ENCODE measurements at places on chromosomes 6 and 20.

DNA sequence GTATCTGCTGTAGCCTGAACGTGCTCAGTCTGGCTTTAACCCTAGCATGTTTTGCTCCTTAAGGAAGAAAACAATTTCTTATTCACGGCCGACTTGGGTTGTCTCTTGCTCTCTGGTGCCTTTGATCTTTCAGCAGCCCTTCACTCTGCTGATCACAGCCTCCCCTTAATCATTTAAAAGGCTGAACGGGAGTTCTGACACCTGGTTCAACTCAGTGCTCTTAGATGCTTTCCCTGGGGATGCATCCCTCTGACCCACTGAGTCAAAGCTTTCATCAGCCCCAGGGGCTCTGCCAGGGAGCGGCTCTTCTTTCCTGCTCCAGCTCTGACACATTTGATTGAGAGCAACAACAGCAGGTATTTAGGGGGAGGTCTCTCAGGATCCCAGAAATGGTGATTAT, 79.0 kb upstream of the FYN start:
- no peak for DNase-seq

GRCh38 chr6:26223228-26223627, 136.0 kb downstream of the HFE start:
- DNase-seq = no peak

DNA sequence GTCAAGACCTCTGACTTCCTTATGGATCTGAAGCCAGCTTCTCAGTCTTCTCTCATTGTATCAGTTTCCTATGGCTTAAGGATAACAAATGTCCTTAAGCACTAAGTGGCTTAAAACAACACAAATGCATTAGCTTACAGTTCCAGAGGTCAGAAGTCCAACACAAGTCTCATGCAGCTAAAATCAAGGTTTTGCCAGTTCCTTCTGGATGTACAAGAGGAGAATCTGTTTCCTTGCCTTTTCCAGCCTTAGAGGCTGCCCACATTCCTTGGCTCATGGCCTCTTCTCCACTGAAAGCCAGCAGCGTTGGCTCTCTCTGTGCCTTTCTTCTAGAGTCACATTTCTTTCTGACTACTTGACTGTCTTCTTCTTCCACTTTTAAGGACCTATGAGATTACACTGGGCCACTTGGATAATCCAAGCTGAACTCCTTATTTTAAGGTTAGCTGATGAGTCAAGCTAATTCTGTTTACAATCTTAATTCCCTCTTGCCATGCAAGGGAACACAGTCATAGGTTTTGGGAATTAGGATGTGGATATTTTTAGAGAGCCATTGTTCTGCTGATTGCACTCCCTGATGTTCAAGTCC, 179.0 kb downstream of the BCAS1 start:
- DNase-seq = no peak

DNA sequence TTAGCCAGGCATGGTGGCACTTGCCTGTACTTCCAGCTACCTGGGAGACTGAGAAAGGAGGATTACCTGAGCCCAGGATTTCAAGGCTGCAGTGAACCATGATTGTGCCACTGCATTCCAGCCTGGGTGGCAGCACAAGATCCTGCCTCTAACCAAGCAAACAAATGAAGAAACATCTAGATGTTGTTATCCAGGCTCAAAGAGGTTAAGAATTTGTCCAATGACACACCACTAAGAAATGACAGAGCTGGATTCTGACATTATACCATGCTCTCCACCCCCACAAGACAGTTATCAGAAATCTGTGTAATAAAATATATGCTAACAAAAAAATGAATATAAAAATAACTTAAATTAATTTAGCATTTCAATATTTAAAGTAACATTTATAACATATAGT, 925.5 kb upstream of the SLC35B3 start:
- DNase-seq = no peak

DNA sequence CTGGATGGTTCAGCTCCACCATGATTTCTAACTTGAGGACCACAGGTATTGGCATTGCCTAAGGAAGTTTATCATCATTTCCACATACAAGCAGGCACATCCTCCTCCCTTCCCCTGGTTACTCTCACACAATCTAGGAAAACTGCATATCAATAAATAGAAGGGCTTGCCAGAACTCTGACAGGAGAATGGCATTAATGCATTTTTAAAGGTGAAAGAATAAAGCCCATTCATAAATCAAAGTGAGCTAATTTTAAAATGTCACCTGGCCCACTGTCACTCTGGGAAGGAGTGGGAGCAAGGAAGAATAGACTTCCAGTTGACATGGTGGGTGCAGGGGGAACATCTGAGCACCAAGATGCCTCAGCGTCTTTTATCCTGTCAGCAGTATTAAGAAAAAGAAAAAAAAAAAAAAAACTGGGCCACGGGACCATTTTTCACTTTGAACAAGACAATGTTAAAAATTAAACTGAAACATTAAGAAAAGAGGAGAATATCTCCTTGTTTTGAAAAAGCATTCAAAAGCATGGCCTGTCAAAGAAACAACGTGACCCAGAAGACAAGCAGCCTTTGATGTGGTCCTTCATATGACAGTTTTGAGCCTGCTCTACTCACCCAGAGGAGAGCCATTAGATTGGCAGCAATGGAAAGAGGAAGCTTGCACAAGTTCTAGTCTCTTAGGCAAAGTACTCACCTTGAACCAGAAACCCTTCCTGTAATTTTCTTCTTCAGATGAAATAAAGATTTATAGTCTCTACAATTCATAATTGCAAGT, 39.3 kb upstream of the SMLR1 start:
- no peak for DNase-seq

DNA sequence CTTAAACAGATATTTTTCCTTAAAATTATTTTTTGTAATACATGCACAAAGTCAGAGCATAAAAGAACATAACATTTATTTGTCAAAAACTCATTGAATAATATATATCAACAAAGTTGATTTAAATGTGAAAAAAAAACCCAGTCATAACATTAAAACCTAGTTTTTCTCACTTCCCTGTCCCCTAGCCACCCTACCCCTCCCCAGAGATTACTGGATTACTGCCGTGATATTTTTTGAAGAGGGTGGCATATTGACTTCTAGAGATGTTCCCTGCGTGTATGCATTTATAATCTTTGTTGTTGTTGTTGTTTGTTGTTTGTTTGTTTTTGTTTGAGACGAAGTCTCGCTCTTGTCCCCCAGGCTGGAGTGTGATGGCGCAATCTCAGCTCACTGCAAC, 52.4 kb upstream of the ARMC2 start:
- DNase-seq = no peak

GRCh38 chr6:121694801-121695251, 259.4 kb downstream of the GJA1 start:
- no peak for DNase-seq

Data from stimulated activated CD4-positive, alpha-beta T cell treated with anti-CD3 and anti-CD28 coated beads, TNF-alpha, amount 100 ng/mL, for 24 hours (primary cell).